Stimulated activated CD4-positive, alpha-beta T cell treated with anti-CD3 and anti-CD28 coated beads, Interleukin-2, amount 100 ng/mL, for 4 hours (primary cell): ENCODE measurements at places on chromosomes 3 and 15.

- no peak for DNase-seq
These were observed 30.2 kb upstream of the MORF4L1 start for GRCh38 chr15:78842519-78842918.

- DNase-seq = no peak
These were observed 168.5 kb downstream of the SV2B start for GRCh38 chr15:91268510-91268909.

GRCh38 chr15:81084716-81085115, 49.4 kb upstream of the CFAP161 start:
- DNase-seq = no peak

DNA sequence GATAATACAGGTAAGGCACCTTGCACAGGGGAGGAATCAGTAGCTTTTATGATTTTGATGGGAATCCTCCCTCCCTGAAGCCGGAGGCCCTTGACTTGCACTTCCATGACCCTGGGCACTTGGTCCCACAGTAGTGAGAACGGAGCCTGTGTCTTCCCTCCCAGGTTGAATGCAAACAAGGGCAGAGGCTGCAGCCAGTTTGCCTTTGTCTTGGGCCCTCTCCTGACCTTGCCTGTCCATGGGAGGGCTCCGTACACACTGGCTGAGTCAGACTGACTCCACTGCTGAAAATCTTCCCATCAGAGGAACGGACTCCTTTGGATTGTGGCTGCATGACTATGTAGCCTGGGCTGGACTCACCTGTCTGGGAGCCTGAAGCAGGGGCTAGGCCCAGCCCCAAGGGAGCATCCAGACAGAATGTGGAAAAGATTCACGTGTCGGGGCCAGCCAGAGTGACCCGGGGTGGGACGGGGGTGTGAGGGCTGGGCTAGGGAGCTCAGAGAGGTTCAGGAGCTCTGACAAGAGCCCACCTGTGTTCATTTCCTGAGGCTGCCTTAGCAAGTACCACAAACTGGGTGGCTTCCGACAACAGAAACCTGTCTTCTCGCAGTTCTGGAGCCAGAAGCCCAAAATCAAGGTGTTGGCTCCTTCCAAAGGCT, 9.5 kb downstream of the TBC1D21 start:
- no peak for DNase-seq

- no peak for DNase-seq
These were observed 129.0 kb downstream of the SEMA6D start for GRCh38 chr15:47846128-47846868.

DNA sequence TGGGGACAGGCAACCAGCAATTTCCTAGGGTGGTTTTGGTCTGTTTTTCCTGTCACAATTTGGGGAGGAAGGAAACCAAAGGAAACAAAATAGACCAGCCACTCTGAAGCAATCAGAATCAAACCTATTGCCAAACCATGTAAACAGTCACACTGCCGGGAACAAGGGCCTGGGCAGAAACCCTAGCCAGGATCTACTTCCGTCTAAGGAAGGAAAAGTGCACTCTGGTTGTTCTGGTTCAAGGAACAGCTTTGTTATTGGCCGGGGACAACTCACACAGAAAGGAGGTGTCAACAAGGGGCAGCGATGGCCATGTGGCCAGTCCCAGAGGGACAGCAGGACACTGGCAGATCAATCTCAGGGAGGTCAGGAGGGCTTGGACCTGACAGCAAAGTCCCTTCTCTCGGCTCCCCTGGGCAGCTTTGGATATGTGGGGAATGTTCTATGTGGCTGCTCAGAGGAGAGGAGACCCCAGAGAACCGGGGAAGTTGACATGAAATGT, 17.5 kb upstream of the RAD18 start:
- DNase-seq = no peak

GRCh38 chr15:77853008-77853328, 220.3 kb upstream of the LINGO1 start:
- DNase-seq = no peak

DNA sequence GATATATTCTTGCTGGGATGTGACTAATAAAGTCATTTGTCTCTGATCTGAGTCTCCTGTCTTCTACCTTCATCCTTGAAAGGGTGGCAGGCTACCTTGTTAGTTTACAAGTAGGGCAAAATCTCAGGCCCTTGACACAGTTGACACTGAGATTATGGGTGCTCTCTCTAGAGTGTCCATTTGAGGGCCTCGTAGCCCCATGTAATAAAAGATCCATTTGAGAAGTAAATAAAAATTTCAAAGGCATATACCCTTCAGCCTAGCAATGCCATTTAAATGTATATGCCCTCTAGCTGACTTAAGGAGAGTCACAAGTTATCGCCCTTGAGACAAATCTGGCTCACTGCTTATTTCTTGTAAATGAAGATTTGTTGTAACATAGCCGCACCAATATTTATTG, 98.6 kb downstream of the TCF12 start:
- DNase-seq = no peak

DNA sequence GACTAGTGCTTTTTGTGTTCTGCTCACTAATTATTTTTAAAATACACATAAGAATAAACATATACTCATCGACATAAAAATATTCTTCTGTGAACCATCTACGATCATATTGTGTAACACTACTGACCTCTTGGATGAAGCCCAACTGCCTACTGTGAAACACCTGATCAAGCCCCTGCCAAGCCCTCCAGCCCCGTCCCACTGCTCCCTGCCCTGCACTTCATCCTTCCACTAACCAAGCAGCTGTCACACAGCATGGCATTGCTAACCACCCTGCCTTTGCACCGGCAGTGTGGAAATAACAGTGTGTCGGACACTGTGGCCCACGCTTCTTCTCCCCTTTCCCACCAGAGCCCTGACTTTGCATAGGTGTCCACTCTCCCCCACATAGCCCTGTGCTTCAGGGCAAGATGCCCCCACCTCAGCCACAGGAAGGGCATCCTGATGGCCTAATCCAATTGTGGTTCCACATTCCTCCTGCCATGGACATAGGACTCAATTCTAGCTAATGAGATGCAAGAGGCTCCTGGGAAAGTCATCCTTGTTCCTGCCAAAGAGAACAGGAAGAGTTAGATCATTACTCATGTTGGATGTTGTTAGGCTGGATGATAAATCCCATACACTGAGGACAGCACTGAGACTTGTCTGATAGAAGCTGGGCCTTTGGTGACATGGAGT, 35.0 kb upstream of the ARID3B start:
- no peak for DNase-seq

- DNase-seq = no peak
These were observed at the start of gene FILIP1L for GRCh38 chr3:100114413-100115030. FILIP1L (minus strand) TSS chr3:100114501.

GRCh38 chr3:14143271-14144225, 18.7 kb downstream of the TMEM43 start:
- DNase-seq = no peak

DNA sequence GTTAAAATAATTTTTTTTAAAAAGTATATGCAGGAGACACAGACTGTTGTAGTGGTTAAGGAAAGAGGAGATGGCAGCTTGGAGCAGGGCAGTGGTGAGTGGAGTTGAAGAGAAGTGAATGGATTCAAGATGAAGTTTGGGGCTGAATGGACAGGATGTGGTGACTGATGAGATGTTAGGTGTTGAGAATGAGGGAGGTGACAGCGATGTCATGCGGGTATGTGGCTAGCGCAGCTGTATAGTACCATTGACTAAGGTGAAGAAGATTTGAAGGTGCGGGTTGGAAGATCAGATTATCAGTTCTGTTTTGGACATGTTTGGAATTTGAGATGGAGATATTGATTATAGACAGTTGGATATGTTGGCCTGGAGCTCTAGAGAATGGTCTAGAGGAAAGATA, 20.1 kb downstream of the FBXO22 start:
- DNase-seq = no peak

DNA sequence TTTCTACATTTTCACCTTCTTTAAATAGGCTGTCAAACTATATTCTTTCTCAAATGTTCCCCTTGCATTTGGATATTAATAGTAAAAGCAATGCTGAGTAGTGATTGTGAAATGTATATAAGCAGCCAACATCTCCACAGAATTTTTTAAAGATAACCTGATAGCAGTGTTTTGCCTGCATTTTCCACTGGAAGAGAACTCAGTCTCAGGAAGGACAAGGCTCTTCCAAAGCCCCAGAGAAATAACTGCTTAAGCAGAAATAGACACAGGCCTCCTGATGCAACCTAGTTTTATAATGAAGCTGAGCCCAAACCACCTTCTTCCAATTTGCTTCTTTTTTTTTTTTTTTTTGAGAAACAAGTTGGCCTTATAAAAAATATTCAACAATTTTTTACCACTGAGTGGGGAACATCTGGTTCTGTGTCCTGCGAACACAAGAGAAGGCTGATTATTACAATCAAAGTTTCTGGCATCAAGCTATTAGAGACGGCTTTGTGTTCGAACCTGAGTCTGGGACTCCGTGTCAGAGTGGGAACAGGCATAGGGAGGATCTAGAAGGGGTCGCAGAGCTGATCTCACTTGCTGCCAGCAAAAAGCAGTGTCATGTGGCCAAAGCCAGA, 332.5 kb upstream of the TBL1XR1 start:
- no peak for DNase-seq
